ENCODE measurements at places on chromosomes 16 and 17.

GRCh38 chr16:57616876-57617275 lies 11.6 kb upstream of the ADGRG1 start:
- DNase-seq: peak; percentile 19

- no peak for DNase-seq
Observed at GRCh38 chr16:86821895-86822294, 243.5 kb downstream of the FOXL1 start.

GRCh38 chr16:81138831-81139557 lies 42.8 kb upstream of the GCSH start:
- DNase-seq: no peak

DNA sequence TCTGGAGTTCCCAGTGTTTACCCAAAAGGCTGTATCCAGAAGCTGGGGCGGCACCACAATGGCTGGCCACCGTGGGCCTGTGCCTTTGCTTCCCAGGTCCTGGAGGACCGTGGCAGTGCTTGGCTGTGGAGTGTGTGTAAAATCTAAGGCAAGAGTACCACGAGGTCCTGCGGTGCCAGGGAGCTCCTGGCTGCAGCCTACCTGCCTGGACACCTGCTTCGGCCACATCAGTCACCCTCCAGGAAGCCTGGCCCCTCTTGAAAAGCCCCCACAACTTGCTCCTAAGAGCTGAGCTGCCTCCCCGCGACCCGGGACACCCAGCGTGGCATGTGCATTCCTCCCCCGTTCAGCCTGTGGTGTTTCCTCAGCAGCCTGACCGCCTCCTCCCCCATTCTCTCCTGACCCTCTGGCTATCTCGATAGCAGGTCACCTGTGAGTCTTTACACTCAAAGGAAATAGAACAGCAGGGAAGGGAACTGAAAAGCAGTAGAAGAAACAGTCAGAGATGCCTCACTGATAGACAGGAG lies 7.9 kb downstream of the TIMM22 start:
- peak; percentile 64 for DNase-seq

DNA sequence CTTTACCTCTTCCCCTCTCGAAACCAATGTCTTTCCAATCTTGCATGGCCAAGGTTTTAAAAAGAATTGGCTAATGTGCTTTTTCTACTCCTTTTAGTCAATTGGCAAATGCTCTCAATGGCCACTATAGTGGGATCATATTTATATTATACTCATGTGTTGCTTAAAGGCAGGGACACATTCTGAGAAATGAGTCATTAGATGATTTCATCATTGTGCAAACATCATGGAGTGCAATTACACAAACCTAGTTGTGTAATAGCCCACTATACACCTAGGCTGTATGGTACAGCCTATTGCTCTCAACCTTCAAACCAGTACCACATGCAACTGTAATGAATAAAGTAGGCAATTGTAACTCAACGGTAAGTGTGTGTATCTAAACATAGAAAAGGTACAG lies 180.9 kb downstream of the HS3ST3A1 start:
- DNase-seq: no peak

GRCh38 chr17:20281860-20282259 lies 185.5 kb downstream of the LGALS9B start:
- peak; percentile 73 for DNase-seq

GRCh38 chr17:44758414-44759085 lies at the start of gene ADAM11:
Gene ADAM11 (plus strand): TSS chr17:44758988. CDS start chr17:44759200, 212 bp downstream.
- no peak for DNase-seq

- DNase-seq: no peak
Observed at GRCh38 chr17:12730421-12730820, 58.9 kb upstream of the ARHGAP44 start.

DNA sequence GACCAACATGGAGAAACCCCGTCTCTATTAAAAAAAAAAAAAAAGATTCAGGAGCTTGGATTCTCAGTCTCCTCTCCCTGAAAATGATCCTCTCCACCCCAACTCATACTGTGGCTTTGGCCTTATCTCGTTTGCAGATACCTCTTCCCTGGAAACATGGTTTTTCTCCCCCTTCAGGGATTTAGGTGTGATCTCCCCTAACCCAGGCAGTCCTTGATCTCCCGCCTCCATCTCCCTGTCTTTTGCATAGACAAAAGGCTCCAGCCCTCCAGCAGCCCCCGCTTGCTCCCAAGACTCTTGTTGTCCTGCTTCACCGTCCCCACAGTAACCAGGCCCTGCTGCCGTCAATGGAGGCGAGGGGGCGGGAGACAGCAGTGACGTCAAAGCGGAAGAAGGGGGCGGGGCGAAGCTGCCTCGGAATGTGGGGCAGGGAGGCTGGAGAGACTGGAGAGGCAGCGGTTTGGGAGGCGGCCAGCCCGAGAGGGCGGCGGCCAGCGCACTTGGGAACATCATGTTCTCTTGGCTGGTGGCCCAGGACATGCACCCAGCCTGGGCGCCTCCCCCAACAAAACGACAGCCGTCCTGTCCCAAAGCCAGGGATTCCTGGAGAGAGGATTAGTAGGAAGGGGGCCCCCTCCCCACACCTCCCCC lies 1.9 kb upstream of the PER1 start:
- peak; percentile 99 for DNase-seq

DNA sequence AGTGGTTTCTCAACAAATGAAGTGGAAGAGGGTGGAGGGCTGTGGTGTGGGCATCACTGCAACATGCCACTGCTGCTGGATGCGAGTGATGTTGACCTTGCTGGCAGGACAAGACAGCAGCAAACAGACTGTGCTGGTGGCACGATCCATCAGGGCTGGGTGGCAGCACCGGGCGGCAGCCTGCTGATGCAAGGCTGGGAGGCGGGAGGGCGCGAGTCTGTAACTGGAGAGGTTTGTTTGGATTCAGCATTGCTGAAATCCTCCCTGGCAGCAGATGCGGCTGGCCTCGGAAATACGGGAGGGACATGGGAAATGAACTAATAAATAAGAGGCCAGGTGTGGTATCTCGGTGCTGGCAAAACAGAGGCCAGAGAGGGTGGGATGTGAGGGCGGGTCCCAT lies 224.2 kb downstream of the ENGASE start:
- DNase-seq: no peak

DNA sequence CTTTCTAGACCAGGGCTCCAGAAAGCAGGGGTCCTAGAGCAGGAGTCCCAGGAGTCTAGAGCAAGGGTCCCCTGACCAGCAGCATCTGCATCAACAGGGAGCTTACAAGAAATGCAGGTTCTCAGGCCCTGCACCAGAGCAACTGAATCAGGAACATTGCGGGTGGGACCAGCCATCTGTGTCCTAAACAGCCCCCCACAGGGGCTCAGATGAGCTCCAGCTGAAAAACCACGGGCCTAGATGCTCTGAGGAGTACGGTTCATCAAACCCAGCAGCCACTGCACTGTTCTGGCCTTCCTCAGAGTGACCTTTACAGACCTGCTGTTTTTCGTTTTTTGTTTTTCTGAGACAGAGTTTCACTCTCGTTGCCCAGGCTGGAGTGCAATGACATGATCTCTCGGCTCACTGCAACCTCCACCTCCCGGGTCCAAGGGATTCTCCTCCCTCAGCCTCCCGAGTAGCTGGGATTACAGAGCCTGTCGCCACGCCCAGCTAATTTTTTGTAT lies 438.2 kb downstream of the SOX9 start:
- no peak for DNase-seq

- no peak for DNase-seq
Observed at GRCh38 chr16:6494716-6495115, 837.9 kb upstream of the RBFOX1 start.

Data from ascending aorta (tissue), 2 donors.